ENCODE measurements at places on chromosomes 6 and 20.

GRCh38 chr6:54411767-54412166, 103.5 kb downstream of the TINAG start:
- DNase-seq = no peak

DNA sequence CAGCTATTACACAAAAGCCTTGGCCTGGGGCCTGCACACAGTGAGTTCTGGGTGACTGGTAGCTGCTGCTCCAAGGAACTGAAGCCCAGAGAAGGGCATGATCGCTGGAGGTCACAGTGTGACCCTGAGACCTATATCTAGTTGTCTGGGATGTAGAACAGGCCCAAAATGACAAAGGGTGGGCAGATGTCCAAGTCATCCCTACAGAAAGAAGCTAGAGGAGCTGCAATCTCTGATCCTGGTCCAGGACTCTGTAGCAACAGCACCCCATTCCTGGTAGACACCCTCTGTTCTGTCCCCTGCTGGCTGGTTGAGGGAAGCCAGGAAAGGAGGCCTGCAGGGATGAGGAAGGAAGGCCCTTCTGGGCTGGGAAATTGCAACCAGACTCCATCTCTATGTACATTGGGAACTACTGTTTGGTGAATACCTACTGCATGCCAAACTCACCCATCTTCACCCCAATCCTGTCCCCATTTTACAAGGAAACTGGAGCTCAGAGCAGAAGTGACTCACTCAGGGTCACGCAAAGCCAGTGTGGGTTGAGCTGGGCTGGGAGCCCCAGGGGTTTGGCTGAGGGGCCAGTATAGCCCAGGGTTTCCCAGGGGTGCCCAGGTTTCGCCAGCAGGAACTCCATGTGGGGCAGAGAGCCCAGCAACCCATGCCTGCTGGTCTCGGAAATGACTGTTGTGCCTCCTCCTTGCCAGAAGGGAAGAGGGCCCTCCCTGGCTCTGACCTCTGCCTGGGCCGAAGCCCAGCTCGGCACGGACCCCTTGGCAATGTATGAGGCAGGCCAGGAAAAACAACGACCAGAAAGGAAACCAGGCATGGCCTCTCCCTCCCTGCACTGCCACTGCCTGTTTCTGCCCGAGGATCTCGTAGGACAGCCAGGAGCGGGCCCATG, 44.9 kb upstream of the TLDC2 start:
- DNase-seq = no peak

DNA sequence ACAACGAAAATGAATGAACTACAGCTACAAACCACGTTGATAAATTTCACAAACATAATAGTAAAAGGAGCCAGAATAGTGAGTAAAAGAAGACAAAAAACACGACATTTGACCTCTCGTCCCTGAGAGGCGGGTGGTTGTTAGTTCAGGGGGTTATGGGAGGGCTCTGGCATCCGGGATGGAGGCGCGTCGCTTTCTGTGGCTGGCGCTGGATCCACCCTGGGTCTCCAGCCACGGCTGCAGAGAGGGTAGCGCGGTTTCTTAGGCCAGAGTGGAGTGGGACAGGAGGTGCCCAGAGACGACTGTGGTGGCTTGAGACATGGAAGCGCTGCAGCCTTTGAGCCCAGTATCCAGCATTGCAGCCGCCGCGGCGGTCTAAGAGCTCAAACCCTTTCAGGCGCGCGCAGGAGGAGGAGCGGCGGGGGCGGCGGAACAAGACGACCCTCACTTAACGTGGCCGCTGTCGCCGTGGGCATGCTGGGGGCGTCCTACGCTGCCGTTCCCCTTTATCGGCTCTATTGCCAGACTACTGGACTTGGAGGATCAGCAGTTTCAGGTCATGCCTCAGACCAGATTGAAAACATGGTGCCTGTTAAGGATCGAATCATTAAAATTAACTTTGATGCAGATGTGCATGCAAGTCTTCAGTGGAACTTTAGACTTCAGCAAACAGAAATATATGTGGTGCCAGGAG, 3.7 kb upstream of the ZSCAN23 start:
- DNase-seq = no peak

DNA sequence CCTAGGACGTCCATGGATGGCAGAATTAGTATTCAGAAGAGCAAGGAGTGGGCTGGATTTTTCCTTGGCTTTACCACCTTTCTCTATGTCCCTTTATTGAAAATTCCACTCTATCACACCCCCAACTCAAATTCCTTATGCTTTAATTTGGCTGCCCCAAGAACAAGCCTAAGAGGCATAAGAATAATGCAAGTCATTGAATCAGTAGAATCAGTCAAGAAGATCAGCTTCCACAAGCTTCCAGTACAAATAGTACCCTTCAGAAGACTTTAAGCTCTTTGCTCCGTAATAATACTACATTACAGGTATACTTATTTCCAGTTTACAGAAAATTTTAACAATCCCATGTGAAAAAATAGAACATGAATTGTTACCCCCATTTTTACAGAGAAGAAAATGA, 51.0 kb upstream of the SNAP25 start:
- no peak for DNase-seq

DNA sequence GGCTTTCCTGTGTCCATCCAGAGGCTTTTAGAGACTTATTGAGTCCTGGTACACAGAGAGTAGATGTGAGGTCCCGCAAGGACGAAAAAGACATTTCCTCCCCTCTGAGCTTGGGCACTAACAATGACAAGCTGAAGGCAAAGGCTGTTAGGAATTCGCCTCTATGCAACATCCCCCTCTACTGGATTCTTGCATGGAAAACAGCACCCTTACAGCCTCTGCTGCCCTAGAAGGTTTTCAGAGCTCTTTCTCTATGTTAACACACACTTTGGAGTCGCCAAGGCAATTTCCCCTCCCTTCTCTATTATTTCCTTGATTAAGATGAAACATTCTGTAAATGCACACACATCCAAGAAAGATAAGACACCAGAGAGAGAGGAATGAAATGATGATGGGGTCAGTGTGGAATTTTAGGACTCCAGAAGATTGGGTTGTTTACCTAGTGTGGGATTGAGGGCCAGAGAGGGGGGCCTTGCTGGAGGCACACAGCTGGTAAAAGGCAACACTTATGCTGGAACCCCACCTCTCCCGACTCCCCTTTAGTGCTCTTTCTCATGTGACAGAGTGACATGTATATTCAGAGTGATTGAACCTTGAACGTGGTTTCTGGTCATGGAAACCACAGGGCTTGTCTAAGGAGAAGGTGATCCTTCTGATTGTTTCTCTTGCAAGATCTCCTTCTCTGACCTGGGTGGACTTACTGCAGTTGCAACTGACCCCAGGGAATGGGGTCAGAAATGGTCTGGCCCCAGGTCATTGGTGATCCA, 300.7 kb downstream of the CLIC5 start:
- DNase-seq = no peak

GRCh38 chr6:124002377-124003081, 198.9 kb downstream of the NKAIN2 start:
- no peak for DNase-seq

DNA sequence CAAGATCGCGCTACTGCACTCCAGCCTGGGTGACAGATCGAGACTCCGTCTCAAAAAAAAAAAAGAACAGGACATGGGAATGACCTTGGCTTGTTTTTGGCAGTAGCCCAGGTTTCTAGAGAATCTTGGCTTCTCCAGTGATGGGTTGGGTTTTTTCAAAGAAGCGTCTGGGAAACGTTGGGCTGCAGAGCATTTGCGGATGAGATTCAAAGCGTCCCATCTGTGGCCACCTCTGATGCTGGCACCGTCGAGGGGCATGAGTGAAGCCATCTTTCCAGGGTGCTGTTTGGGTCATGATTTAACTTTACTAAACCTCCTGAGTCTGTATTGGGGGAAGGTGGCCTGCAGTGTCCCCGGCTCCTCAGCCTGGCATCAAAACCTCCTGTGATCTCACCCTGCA, 43.2 kb upstream of the SRF start:
- DNase-seq = no peak

DNA sequence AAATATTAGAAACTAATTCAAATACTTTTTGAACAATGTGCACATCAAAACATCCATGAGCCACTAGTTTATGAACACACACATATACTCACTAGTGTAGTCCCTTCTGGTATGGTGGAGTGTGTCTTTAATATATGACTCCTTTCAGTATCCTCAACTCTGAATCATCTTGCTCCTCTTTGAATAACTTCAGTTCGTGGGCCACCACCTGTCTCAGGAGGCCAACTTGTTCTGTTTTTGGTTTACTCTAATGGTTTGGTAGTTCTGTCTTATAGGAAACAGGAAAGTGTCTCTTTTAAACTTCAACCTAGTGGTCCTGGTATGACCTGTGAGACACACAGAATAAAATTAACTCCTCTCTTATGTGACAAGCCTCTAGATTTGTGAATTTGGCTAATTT, 55.6 kb downstream of the ZNF292 start:
- DNase-seq = no peak

DNA sequence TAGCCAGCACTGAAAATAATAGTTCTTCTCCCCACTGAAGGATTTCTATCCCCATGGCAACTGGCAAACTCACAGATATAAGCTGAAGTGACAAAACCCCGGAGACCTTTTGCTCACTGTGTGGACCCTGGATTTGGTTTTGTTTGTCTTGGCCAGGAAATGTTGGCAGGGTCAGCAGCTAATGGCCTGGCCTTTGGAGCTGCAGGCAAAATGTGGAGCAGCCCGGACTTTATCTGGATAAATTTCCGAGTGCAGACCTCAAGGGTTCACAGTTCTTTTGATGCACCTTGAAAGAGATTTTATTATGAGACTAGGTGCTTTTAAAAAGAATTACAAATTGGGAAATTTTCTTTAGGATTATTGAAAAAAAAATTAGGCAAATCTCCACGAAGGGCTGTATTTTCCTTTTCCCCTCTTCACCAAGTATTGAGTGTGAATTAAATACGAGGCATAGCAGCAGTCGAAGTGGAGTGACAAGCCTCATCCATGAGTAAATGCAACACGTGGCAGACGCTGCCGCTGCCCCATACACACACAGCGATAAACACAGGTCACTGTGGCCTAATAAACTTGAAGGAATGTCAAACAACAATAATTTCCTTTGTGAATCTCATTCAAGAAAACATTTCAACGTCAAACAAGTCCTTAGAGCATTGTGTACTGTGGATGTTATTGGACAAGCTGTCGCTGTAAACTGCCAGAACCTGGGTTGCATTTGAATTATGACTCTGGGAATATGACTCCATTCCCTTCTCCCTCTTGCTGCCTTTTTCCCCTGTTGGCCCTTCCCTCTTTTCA, 35.1 kb upstream of the CCN6 start:
- DNase-seq = no peak

DNA sequence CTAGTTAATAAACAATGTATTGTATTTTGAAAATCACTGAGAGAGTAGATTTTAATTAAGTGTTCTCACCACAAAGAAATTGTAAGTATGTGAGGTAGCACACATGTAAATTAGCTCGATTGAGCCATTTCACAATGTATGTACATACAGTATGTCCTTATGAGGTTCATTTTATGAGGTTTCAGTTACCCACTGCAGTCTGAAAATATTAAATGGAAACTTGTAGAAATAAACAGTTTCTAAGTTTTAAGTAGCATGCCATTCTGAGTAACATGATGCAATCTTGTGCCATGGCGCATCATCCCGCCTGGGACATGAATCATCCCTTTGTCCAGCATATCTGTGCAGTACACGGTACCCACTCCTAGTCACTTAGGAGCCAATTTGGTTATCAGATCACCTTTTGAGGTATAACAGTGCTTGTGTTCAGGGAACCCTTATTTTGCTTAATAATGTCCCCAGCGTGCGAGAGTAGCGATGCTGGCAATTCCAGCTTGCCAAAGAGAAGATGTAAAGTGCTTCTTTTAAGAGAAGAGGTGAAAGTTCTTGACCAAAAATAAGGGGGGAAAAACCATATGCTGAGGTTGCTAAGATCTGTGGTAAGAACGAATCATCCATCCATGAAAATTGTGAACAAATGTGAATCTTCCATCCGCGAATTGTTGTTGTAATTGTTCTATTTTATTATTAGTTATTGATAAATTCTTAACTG, 64.7 kb downstream of the KCNS1 start:
- no peak for DNase-seq

DNA sequence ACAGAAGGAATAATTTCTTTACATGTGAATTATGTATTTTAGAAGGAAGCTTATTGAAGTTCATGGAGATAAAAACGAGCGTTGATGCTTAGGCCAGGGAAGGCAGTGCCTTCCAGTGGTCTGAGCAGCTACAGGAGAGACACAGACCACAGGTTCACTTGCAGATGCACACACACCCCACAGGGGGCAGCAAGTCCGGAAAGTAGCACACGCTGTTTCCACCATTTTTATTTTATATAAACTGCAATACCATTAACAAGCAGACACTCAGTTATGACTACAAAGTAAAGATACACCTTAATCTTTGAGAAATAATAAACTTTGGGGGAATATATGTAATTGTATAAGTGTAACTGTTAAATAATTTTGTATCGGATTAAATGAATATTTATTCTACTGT, 13.5 kb upstream of the DACT2 start:
- DNase-seq = no peak

DNA sequence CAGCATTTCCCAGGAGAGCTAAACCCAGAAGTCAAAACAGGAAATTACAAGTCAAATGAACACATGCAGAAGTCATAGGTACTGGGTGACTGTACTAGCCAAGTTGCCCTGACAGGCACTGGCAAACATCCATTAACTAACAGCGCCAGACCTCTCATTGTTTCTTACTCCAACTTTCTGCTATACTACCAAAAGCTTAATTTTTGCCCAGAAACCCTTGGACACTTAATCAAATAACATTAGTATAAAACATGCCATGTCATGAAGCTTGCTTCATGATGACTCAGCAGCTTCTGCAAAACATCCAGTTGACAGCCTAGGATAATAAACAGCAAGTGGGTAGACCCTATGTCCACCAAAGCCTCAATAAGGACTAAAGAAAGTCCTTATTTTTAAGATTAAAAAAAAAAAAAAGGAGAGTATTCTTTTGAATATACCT, 3.5 kb downstream of the NUP153 start:
- no peak for DNase-seq

DNA sequence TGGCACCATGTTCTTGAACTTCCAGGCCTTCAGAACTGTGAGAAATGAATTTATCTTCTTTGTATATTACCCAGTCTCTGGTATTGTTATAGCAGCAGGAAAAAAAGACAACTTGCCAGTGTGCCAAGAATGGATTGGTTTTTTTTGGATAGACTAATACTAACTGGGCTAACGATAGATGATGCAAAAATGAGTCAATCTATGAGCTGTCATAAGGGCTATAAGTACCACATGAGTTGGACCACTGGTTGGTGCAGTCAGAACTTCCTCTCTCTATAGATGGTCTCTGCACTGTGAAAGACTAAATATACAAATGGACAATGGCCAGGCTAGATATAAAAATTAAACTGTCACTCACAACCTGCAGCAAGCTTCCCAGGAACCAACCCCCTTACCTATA, 87.6 kb upstream of the COL21A1 start:
- no peak for DNase-seq

- no peak for DNase-seq
Observed at GRCh38 chr6:71385111-71385822, 96.7 kb downstream of the OGFRL1 start.

DNA sequence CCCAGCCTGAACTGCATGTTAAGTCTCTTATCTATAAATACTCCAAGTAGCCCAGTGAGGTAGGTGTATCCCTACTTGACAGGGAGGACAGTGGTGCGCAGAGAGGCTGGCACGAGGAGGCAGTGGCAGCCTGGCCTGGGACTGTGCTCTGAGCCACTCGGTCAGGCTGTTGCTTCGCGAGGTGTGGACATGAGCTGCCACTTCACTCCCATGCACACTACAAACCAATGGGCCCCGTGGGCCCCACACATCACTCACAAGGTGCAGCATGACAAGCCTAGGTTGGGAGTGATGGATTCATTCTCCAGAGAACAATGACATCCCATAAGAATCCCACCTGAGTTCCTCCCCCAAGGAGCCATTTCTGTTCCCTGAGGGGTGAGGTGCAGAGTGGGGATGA, 54.9 kb downstream of the TMEM242 start:
- peak; percentile 72 for DNase-seq

All from mesenteric fat pad (tissue), 1 donor.